Small intestine (tissue), 16 donors: ENCODE measurements at places on chromosomes 2 and 18.

GRCh38 chr18:26999797-27000196, 134.3 kb upstream of the AQP4 start:
- DNase-seq = no peak

GRCh38 chr2:159760326-159760725, 37.7 kb downstream of the CD302 start:
- DNase-seq = no peak

GRCh38 chr2:33342705-33343104, 133.7 kb upstream of the RASGRP3 start:
- DNase-seq = no peak

DNA sequence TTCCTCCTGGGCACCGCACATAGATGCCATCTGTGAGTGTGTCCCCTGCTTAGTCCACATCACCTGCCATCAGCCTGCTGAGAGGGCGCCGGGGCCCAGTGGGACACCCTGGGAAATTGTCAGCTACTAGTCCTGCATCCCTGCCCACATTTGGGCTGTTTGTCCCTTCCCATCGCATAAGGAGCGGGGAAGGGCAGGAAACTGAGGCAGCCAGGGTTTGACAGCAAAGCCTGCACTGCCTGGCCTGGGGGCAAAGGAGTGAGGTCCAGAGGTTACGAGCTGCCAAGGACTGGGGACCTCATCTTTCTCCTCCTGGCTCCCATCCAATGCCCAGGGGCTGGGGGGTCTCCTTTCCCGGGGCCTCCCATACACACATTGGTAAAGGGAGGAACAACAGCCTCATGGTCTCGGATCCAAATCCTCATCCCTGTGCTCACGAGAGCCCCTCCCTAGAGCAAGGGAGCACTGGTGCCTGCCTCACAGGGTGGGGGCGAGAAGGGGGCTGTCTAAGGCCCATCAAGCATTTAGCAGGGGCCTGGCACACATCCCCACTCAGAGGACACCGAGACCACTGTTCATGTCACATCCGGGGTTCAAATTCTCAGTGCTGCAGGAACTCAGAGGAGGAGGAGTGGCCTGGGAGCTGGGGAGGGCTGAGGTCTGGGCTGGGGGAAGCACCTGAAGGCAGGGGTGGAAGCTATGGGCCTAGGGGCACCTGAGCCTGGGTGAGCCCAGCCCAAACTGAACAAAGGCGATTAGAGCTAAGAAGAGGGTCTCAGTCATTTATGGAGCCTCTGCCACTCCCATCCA, 113.8 kb downstream of the SMAD7 start:
- no peak for DNase-seq

- peak; percentile 33 for DNase-seq
Measured at GRCh38 chr2:107936433-107937359, 49.6 kb upstream of the SLC5A7 start.

DNA sequence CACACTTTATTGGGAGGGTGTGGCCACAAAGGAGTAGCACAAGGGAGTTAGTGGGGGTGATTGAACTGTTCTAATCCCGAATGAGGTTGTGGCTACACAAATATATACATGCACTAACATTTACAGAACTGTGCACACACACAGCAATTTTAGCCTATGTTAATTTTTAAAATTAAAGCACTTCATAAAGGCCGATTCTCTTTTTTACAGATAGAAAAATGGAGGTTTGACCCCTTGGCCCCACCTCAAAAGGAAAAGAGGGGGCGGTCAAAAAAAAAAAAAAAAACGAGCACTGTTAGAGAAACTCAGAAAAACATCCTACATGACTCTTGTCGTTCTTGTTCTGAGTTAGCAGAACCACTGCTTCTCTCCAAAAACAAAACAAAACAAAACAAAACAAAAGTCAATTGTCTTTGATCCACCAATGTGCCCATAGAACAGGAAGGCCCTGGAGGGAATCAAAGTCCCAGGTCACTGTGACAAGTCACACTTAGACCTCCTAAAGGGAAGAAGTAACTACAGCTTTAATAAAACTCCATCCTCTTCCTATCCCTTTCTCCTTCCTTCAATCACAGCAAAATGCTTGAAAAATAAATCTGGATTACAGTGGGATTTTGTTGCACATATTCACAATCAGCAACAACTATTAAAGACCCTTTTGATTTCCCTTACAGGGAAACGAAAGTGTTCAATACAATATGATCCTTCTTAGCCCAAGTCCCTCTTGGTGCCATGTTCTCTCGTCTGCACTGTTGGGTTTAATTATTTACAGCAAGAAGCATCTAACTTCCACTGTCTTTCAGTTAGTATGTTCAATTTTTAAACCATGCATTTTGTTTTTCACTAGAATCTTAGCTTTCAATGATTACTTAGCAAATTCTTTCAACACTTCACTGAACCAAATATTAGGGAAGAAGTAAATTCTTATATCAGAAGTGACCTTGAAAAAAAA, 16.6 kb downstream of the LRP2 start:
- DNase-seq = no peak

- DNase-seq = no peak
Measured at GRCh38 chr2:161005170-161005569, 155.1 kb upstream of the TANK start.

GRCh38 chr18:10893196-10893595, 256.2 kb downstream of the PIEZO2 start:
- DNase-seq = no peak

DNA sequence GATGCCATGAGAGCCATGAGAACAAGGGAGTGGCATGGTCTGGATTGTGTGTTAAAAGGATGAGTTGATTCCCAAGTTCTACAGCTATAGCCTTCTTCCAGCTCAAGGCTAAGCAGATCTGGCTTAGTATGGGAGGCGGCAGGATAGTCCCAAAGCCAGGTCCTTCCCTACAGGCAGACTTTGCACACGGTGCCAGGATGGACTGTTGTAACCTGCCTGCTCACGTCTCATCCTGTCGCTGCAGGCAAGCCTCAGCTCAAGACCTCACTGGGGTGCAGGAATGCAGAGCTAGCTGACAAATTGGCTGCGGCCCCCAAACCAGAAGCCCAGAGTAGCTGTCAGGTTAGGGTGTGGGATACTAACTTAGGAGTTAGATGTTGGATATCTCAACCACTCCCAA, 28.8 kb upstream of the IGFBP5 start:
- no peak for DNase-seq

DNA sequence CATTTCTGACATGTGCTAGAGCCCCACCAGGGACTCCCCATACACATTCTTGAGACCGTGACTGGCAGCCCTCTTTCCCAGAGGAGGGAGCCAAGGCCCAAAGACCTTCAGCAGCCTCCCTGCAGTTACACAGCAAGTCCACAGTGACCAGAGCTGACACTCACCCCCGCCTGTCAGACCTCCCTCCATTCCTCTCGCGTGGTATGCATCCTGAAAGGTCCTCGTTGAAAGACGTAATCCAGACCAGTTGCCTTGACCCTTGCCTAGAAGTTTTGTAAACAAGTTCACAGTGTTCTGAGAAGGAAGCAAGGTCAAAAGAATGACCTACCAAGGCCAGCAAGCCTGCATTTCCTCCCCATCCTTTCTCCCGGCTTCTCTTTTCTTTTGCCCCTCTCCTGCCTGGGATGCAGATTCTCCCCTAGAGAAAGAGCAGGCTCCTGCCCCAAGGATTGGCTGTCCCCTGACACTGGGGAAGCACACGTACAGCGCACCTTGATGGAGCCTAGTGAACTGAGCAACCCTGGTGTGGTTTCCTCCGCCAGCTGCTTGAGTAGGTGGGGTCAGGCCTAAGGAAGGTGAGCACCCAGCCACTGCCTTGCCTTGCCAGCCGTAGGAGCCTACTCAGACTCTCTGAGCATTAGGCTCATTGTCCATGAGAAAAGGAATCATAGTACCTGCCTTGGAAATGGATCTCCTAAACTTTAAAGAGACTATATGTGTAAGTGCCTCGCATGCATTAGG, 18.3 kb downstream of the TRIB2 start:
- DNase-seq = no peak

DNA sequence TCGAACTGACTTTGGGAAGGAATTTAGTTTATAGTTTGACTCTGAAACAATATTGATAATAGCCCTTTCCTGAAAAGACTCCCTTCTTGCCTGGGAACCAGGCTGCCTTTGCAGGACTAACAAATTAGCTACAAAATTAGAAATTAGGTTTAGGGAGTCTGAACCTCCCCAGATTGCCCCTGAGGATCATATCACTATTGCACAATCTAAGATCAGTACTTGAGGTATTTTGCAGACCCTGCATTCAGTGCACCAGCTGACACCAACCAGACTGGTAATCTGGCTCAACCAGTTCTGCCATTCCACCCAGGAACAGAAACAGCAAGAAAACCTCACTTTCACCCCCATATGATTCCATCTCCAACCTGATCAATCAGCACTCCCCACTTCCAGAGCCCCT, 131.8 kb upstream of the GALNT5 start:
- no peak for DNase-seq

DNA sequence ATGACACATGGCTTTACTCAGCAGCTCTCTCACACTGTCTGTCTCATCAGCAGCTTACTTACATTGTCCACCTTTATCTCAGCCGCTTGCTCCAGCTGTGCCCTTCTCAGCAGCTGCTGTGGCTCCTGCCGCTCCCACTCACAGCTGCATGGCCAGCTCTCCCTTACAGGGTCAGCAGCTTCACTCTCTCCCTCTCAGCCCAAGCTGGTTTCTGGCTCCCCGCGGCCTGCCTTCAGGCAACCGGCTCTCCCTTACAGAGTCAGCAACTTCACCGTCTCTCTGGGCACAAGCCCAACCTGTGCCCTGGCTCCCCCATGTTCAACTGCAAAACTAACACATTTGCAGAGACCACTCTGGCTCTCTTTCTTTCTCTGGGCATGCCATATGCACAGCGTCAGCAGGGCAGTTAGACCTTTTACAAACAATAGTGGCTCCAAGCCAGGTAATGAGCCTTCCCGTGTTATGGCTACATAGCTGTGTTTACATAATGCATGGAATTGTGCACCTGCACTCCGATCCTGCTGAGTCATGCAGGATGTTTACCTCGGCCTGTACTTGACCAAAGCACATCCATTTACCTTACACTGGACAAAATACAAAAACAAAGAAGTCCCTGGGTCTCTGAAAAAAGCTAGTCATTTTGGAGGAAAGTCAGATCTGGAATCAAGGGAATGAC, 167.3 kb downstream of the DOK6 start:
- DNase-seq = no peak

- DNase-seq = no peak
Measured at GRCh38 chr2:11159574-11160170, 4.4 kb downstream of the SLC66A3 start.

GRCh38 chr2:35978218-35978617, 377.4 kb upstream of the CRIM1 start:
- DNase-seq = peak; percentile 29

- no peak for DNase-seq
Measured at GRCh38 chr18:13239171-13239956, 20.8 kb downstream of the LDLRAD4 start.
